H54 (cell line): ENCODE measurements at places on chromosomes 6 and 20.

DNA sequence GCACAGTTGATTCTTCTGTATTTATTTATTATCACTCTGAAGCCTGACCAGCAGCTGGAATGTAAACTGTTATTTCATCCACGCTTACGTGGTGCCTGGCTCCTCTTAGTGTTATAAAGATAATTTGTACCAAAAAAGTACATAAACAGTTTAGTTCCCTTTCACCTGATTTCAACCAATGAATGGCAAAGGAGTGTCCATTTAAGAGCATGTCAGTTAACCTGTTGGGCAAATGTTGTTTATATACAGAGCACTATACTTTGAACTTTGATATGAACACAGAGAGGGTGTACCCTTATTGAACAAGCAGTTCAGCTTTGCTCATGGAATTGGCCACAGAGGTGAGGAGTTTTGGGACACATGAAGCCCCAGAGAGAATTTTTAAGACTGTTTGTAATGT is 7.2 kb upstream of the CTCFL start:
- no peak for DNase-seq

DNA sequence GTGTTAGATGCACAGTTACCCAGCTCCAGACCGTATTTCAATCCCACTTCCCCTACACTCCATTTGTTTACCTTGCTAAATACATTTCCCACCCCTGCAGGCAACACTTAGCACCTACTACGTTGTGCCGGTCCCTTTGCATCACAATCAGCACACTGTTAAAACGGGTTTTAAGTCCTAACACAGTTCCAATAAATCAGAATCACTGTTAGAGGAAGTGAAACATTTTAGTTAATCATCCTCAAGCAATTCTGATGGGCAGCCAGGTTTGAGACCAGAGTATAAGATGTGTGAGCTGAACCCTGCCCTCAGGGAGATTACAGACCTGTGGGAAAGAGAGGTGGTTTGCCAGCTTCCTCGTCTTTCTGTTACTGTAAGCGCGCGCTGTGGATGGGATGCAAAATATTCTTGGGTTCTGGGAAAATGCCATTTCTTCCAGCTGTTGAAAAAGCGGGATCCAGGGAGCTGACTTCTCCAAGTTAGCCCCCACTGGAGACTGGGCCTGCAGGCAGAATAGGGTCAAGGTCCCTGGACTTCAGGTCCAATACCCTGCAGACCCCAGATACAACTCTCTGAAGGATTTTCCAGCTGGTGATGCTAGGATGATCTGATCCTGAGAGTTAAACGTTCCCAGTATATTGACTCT is 3.1 kb downstream of the ZCCHC3 start:
- DNase-seq, result no peak

DNA sequence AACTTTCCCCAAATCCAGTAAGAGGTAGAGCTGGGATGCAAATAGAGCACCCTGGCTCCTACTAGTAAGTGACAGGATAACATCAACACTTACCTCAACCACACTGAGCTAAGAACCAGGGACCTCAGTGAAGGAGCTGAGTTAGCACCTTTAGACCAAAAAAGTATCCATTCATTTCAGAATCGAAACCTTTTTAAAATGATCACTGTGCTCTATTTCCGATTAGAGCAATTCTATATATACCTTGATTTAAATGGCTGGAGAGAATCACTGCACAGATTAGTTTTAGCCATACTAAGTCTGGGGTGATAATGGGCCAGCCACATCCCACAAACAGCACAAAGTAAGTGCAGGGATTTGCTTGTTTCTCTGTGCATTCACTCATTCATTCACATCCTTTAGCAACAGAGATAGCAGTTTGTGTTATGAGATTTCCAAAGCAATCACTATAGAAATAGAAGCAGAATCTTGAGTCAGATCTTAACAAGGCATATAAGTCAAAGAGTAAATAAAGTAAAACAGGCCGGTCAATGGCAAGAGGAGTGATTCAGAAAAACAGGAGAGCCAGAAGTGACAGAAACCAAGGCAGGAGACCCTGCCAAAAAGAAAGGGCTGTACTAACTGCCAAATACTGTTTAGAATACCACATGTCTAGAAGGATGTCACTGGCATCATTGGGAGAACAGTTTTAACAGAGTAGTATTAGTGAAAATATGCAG is 136.3 kb downstream of the KIF13A start:
- no peak for DNase-seq

GRCh38 chr6:45574885-45575284 is 197.2 kb upstream of the SUPT3H start:
- no peak for DNase-seq

GRCh38 chr6:149057464-149057840 is 260.1 kb upstream of the TAB2 start:
- DNase-seq, result no peak

DNA sequence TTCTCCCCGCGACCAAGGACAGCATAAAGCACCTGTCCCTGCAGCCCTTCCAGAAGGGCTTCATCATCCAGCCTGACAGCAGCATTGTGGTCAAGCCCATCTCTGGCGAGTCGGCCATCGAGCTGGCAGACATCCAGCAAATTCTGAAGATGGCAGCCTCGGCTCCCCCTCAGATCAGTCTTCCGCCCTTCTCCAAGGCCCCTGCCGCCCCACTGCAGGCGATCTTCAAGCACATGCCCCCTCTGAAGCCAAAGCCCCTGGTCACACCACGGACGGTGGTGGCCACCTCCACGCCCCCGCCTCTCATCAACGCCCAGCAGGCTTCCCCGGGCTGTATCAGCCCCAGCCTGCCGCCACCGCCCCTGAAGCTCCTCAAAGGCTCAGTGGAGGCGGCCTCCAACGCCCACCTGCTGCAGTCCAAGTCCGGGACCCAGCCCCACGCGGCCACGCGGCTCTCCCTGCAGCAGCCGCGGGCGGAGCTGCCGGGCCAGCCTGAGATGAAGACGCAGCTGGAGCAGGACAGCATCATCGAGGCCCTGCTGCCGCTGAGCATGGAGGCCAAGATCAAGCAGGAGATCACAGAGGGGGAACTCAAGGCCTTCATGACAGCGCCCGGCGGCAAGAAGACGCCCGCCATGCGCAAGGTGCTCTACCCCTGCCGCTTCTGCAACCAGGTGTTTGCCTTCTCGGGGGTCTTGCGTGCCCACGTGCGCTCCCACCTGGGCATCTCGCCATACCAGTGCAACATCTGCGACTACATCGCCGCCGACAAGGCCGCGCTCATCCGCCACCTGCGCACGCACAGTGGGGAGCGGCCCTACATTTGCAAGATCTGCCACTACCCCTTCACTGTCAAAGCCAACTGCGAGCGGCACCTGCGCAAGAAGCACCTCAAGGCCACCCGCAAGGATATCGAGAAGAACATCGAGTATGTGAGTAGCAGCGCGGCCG is 83.3 kb downstream of the SSR1 start:
- DNase-seq, result no peak

- no peak for DNase-seq
Observed at GRCh38 chr20:62254021-62254724, 15.9 kb downstream of the OSBPL2 start.

- DNase-seq, result no peak
Observed at GRCh38 chr6:169866668-169867521, 115.5 kb downstream of the ERMARD start.

DNA sequence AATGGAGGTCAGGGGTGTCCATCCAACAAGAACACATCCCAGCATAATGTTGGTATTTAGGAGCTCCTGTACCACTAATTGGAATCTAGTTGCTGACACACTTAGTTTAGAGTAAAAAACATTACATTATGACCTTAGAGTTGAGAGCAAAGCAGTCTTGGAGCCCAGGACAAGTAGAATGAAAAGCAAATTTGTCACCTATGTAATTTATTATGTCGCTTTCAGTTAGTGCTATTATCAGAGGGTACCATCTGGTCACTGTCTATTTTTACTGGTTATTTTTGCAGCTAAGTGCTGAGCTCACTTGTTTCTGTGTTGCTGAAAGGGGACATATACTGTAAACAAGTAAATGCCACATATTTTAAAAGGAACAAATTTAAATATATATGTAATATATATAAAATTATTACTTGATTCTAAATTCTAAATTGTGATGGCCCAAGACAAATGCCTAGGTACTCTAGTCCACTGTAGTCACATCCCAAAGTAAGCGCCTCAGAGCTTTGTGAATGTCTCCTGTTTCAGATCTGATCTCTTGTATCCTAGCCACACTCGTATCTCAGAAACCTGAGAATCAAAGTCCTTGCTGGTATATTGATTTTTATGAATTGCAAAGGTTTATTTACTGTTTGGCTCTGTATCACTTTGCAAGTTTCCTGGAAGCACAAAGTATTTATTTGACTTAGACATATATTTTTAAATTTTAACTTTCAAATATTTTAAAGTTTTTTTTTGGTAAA is 148.6 kb upstream of the MAN1A1 start:
- no peak for DNase-seq

DNA sequence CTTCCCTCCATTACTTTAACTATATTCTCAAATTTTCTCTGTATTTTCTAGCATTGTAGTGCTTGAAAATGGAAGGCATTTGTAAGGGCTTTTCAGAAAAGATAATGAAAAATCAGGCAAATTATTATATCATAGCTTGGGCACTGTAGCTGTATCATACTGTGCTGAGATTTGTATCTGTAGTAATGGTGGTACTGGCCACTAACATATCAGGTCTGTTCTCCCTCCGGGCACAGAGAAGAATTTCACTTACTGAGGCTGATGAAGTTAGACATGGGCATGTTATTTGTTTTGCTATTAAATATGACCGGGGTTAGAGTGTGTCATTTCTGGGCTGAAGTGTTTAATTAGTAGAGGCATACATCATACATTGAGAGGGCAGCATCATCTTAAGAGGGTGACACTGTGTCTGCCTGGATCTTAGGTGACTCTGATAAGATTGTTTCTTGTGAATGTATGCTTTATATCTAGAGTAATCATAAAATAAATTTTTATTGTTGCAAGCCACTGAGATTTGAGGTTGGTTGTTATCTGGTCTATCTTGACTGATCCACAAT is 1395.9 kb downstream of the EPHA7 start:
- no peak for DNase-seq

DNA sequence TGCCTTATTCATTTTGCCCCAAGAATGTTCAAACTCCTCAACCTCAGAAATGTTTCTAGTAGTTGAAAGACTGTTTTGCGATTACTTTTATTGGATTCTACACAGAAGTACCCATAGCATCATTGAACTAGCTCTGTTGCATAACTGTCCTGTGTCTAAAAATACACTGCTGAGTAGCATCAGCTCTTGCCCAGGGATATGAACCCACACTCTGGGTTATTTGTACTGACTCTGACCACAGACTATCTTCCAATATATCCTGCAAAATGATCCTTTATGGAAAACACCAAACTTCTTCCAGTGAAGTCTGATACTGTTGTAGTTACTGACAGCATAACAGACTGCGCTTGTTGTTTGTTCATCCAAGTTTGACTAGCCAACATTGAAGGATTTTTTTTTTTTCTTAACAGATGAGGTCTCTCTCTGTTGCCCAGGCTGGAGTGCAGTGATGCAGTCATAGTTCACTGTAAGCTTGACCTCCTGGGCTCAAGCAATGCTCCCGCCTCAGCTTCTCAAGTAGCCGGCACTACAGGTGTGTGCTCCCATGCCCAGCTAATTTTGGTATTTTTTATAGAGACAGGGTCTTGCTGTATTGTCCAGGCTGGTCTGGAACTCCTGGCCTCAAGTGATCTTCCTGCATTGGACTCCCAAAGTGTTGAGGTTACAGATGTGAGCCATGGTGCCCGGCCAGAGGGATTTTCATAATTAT is 49.9 kb downstream of the TULP4 start:
- no peak for DNase-seq

GRCh38 chr20:61347443-61347842 is 95.4 kb downstream of the CDH4 start:
- DNase-seq, result no peak

- DNase-seq, result no peak
Observed at GRCh38 chr6:149859368-149859767, 4.8 kb downstream of the LRP11 start.

DNA sequence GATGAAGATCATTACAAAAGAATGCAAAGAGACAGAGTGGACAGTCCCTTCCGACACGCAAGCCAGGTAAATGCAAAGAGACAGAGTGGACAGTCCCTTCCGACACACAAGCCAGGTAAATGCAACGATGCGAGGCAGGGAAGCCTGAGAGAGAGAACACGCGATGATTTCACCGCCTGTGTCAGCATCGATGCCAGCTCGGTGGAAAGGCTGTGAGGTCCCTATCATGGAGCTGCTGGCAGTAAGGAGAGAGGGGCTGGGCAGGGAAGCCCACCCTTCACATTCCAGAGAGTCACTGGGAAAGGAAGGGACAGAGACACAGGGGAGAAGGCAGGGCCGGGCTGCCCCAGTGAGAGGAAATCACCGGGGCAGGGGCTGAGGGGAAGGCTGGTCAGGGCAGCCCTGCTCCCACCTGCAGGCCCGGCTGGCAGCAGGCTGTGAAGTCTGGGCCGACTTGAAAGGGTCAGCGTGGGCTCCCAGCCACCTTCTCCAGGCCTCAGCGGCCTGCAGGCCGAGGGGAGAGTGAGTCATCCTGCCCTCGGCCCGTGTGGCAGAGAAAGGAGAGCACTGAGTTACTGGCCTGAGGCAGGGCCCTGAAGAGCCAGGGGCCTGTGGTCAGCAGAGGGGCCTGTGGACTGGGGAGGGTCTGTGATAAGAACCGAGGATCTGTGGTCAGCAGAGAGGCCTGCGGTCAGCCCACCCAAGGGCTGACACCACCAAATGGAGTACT is 80.4 kb downstream of the DACT2 start:
- DNase-seq, result no peak

GRCh38 chr6:117487821-117488220 is 5.3 kb downstream of the DCBLD1 start:
- no peak for DNase-seq

- DNase-seq, result no peak
Observed at GRCh38 chr6:11556309-11556708, 18.8 kb downstream of the TMEM170B start.

DNA sequence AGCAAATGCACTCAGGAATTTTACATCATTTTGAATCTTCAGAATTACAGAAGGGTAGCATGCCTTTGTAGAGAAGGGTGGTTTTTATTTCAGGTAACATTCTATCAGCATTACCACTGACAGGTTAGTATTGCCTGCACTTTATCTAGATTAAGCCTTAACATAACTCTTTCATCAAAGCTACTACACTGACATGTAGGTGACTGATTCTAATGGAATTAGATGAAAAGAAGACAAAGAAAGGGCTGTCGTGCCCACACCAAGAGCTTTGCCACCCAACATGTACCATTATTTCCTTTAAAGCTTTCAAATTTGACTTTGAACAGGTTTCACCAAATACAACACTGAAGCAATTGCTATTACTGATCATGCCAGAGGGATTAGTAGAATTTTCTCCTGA is 551.9 kb downstream of the EYS start:
- no peak for DNase-seq
